ENCODE measurements at places on chromosomes 6 and 20.

GRCh38 chr20:35643045-35643444 lies 21.7 kb downstream of the CPNE1 start:
- no peak for DNase-seq

DNA sequence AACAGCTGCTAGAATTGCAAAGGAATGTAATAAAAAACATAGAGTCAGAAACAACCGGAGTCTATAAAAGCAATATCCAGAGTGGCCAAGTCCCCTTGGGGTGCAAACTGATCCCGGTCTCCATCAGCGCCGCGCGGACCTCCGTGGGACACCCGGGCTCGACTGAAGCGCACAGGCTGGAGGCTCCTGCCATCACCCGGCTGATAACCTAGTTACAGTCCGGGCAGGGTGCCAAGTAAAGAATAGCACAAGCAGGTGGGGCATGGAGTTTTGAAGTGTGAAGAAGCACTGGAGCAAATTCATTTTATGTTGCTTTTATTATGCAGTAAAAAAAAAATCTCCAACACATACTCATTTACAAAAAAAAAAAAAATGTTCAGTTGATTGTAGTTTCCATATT lies 205.1 kb upstream of the GMDS start:
- DNase-seq, result no peak

DNA sequence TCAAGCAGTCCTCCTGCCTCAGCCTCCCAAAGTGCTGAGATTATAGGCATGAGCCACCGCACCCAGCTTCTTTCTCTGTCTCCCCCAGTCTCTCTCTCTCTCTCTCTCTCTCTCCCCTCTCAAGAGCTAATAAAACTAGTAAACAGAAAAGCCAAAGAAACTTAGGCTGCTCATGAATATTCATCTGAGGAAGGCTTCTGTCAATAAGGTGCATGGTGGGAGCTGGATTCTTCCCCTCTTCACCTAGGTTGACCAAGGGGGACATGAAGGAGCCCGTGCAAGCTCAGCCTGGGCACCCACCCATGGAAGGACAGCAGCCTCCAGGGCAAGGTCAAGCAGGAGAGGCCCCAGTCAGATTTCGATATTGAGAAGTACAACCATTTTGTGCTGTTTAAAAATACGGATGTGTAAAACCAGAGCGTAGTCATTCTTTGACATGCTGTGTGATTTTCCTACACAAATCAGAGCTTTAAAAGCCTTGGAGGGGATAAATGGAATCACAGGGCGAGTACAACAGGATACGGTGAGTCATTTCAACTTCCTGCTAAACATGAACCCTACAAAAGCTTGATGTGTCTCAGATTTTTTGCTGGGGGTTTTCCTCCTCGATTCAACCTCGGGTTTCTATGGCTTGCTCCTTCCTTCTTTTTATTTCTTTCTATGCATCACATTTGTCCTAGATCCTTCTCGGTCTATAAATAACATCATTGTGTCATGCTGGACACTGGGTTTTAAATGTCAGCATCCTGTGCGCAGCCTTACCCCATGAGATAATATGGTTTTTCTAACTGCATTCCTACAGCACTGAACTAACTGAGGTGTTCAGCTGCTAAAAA lies 368.9 kb upstream of the JARID2 start:
- no peak for DNase-seq

DNA sequence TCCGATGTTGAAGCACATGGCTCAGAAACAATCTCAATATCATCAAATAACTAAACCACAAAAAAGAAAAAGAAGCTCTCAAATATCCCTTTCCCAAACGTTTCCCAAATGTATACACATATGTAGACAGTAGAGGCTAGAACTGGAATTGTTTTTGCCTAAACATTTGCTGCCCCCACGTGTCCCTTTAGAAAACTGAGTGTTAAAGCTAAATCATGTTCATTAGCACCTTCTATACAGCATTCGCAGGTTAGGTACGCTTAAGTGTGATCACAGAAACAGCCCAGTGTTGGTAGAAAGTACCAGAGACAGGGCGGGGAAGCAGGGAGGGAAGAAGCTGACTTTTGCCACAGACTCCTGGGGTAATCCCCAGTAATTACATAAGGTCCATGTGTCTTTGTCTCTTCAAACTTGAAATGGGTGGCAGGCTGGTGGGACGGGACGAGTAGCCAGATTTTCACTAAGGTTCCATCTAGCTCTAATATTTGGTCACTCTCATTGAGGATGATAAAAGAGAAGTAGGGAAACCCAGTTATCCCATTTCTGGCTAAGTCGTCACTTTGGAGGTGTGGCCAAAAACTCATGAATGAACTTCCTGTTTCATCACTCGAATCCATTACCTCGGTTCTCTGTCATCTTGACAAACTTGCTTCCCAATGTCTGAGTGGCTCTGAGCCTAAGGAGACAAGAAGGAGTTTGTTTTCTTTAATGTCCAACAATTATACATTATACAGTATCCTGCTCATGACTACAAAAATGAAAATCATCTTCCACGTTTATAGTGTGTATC lies 15.0 kb upstream of the TFAP2A start:
- no peak for DNase-seq

DNA sequence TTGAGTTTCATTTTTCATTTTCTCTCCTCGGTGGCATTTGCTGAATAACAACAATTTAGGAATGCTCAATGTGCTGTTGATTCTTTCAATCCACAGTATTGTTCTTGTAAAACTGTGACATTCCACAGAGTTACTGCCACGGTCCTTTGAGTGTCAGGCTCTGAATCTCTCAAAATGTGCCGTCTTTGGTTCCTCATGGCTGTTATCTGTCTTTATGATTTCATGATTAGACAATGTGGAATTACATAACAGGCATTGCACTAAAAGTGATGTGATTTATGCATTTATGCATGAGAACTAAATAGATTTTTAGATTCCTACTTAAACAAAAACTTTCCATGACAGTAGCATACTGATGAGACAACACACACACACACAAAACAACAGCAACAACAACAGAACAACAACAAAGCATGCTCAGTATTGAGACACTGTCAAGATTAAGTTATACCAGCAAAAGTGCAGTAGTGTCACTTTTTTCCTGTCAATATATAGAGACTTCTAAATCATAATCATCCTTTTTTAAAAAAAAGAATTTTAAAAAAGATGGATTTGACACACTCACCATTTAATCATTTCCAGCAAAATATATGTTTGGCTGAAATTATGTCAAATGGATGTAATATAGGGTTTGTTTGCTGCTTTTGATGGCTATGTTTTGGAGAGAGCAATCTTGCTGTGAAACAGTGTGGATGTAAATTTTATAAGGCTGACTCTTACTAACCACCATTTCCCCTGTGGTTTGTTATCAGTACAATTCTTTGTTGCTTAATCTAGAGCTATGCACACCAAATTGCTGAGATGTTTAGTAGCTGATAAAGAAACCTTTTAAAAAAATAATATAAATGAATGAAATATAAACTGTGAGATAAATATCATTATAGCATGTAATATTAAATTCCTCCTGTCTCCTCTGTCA lies 88.1 kb downstream of the SNAP25 start:
- no peak for DNase-seq

DNA sequence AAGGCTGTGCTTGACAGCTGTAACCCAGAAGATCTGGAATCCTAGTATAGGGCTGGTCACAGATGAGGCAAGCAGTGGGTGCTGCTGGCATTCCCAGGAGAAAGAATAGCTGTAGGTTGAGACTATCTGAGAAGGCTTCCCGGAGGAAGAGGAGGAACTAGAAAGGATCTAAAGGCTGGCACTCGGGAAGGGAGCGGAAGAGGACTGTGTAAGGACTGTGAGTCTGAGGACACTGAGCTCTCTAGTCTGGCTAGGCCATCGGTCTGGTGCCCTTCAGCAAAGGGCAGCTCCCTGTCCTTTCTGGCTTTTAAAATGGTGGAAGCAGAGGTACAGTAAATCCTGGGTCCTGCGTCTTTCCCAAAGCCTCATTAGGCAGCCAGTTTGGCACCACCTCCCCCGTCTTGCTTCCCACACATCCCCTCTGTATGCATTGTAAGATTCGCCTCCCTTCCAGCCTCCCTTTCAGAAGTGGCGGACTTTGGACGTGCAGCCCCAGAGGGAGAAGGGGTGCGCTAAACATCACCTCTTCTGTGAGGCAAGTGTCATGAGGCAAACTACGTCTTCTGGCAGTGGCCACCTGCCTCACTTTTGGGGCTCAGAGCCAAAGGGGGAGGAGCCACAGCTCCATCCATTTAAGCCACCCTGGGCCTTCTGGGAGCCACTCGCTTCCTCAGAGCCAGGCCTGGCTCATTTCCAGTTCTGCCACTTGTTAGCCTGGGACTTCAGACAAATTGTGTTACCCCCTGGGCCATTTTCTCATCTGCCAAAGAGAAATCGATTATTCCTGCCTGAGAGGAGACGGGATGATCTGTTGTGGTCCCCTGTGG lies 8.6 kb downstream of the SNPH start:
- no peak for DNase-seq

- no peak for DNase-seq
Observed at GRCh38 chr20:49951151-49951550, 15.0 kb downstream of the RNF114 start.

DNA sequence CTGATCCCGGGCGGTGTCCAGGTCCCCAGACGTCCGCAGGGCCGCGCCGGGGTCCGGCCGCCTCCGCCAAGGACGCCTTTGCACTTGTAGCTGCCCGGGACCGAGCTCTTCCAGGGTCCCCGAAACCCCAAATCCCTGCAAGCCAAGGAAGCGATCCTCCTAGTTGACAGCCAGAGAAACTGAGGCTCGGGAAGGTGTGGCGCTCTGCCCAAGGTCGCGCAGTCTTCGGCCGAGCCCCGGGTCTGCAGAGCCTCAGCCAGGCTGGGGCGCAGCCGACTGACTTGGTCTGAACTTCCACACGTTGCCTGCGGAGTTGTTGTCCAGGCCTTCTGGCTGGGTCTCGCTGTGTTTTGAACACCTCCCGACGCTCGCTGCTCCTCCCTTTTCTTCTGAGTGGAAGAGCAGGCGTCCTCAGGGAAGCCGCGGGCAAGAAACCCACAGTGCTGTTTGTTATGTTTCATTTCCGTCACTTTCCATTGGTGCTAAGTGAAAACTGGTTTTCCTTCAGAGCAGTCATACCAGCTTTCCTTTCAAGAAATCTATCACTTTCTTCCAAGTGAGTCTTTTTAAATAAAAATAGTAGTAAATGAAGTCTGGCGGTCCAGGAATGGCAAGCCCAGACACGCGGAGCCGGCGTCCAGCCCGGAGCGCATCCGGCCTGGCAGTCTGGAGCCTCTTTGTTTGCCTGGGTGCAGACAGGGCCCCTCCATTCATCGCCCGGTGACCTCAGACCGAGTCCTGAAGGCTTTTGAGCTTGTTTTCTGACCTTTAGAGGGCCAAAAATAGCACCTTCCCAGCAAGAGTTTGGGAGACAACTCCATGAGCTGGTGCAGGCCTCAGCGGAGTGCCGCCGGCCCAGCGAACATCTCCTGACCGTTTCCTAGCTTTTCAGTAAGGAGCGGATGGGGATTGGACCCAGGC lies 698 bp downstream of the FAM210B start:
- no peak for DNase-seq

DNA sequence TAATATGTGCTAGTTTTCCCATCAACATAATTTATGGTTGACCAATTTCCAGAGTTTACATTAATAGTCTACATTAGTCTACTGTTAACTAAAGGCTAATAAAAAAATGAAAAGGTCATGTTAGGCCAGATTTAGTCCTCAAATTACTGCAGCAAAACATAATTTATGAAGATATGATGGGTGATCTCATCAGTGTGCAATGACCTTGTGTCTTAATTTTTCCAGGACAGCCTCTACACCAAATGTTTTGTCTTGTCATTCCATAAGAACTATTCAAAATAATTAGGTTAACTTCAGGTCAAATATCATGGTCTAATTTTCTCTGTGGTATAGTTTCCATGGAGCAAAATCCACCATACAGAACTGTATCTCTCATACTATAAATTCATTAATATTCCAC lies 234.2 kb downstream of the COL12A1 start:
- no peak for DNase-seq

DNA sequence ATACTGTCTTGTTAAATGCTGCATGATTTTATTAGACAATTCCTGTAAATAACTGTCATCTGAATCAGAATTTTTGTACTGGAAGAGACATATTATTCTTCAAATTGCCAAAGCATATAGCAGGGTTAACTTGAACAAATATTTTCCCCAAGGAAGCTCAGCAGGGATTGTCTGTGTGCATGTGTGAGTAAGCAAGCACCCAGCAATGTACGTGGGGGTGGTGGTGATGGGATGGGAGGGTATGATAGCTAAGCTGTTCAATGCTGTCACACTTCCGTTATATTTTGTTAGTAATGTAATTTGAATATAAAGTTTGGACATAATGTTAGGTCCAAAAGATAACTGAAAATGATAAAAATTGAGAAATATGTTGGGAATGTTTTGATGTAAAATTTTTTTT lies 118.1 kb downstream of the MYB start:
- DNase-seq, result no peak

GRCh38 chr6:79776076-79776475 lies 144.9 kb downstream of the SH3BGRL2 start:
- no peak for DNase-seq

DNA sequence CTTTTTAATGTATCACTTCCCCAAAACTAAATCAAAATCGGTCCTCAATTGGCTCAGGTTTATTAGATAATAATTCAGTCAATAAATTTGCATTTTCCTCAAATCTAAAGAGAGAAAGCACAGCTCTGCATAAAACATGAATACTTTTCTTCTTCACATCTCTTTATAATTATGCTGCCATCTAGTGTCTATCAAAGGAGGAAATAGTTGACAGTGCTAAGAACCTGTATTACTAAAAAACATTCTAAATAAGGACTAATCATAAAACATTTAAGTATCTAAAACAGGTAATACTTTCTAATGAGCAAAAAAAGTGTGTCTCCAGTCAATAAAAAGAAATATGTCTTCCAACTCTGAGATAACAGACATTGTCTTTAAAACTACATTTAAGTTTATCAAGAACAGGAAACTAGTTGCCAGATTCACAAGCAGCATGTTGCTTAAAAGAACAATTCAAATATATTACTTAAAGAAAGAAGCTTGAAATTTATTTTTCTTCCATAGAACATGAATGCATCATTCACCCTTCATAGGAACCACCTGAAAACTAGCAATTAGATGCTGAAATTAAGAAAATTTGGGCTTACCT lies 56.5 kb upstream of the DST start:
- DNase-seq, result no peak

DNA sequence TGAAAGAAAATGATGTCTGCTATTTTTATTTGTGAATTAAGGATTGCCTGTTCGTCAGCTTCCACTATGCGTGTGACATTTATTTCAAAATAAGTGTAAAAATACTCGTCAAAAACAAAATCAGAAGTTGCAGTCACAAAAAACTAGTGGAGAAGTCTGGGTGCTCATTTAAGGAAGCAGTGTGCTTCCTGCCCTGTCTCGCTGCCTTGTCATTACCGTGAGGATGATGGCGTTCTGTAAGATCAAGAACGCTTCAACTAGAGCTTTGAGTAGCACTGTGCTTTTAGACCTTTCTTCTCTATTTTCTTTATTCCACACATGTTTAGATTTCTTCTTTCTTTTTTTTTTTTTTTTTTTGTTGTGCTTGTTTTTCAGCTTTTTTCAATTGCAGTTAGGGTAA lies 186.9 kb downstream of the TBC1D7 start:
- no peak for DNase-seq

DNA sequence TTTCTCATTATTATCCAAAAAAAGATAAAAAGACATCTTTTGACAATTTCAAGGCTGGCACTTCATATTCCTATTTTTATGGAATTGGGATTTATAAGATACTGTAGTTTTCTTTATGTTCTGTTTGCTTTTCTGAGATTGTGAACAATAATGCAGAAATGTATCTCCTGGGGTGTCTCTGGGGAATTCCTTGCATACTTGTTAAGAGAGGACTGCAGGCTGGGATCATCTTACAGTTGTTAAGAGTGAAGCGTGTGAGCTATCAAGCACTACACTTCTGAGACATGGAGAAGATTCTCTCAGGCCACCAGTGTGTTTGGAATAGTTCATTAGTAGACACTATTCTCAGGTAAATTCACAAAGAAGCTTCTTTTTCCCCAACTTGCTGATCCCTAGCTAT lies 963.3 kb upstream of the GJE1 start:
- DNase-seq, result no peak
